ENCODE measurements at places on chromosomes 1 and 21. TPM values are rescaled to one million over a fixed set of nuclear protein-coding genes. Genes with fewer than 3 reads are reported as not detected.

GRCh38 chr1:58968360-58968952, 184.6 kb upstream of the JUN start:
- H3K27me3 ChIP-seq, result no peaks in the 10 kb centered on the region
- DNase-seq, result no peak
- peak overlapping the region; percentile 93 for H3K27ac ChIP-seq
- peaks cover 14% of the 10 kb centered on the region for H3K4me1 ChIP-seq
- H3K4me3 ChIP-seq, result no peak overlapping the region

DNA sequence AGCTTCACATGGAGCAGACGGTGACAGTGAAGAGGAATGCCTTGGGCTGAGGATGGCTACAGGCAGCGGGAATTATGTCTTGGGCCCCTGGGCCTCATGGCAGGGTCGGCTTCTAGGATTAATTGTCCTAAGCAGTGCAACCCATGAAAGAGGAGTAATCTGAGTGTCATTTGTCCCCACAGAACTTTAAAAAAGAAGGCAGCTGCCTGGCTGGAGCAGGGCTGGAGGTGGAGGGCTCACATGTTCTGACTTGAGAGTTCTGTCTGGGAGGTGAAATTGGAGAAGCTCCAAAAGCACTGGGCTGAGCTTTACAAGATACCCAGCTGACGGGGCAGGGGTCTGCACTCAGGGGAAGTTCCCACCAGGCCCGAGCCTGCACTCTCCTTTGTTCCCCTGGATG, 22.6 kb downstream of the CACNA1S start:
- no peak for DNase-seq
- no peaks in the 10 kb centered on the region for H3K27me3 ChIP-seq
- no peak overlapping the region for H3K27ac ChIP-seq
- no peaks in the 10 kb centered on the region for H3K4me1 ChIP-seq

GRCh38 chr1:64328193-64328592, 124.8 kb downstream of the UBE2U start:
- H3K27me3 ChIP-seq, result no peaks in the 10 kb centered on the region
- no peak overlapping the region for H3K4me3 ChIP-seq
- no peaks in the 10 kb centered on the region for H3K36me3 ChIP-seq
- no peak overlapping the region for H3K27ac ChIP-seq
- no peak for DNase-seq

- H3K36me3 ChIP-seq, result peaks cover 19% of the 10 kb centered on the region
- H3K27ac ChIP-seq, result no peak overlapping the region
- H3K27me3 ChIP-seq, result no peaks in the 10 kb centered on the region
- no peaks in the 10 kb centered on the region for H3K4me1 ChIP-seq
- no peak for DNase-seq
These were observed 28.3 kb downstream of the SCP2 start for GRCh38 chr1:52955129-52955970.

DNA sequence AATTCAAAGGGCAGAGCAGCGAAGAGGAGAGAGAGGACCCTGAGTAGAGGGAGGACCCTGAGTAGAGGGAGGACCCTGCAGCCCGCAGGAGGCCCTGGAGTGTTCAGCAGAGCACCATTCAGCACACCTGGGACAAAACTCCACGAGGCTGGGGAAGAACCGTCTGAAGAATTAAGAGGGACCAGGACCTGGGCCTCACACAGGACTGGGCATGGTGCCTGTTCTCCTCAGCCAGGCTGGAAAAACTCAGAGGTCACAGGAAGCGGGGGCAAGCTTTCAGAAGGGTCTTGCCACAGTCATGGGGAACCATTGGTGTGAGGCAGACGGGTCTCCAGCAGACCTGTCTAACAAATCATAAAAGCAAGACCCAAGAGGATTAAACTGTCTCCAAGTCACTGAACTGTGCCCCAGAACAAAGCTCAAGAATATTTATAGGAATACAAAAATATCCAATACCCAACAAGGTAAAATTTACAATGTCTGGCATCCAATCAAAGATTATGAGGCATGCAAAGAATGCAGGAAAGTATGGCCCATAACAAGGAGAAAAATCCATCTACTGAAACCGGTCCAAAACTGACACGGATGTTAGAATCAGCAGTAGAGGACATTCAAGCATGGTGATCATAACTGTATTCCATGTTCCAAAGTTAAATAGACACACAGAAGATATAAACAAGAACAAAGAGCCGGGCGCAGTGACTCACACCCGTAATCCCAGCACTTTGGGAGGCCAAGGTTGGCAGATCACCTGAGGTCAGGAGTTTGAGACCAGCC, 30.6 kb downstream of the MORN1 start:
- H3K27ac ChIP-seq, result no peak overlapping the region
- no peak overlapping the region for H3K4me3 ChIP-seq
- no peak for DNase-seq
- H3K27me3 ChIP-seq, result no peaks in the 10 kb centered on the region
- no peaks in the 10 kb centered on the region for H3K36me3 ChIP-seq

GRCh38 chr1:183676586-183677189, 23.6 kb upstream of the APOBEC4 start:
- no peak overlapping the region for H3K4me3 ChIP-seq
- no peak for DNase-seq
- H3K27ac ChIP-seq, result no peak overlapping the region
- H3K36me3 ChIP-seq, result no peaks in the 10 kb centered on the region

- no peak for DNase-seq
- no peaks in the 10 kb centered on the region for H3K36me3 ChIP-seq
- no peaks in the 10 kb centered on the region for H3K27me3 ChIP-seq
- peaks cover 57% of the 10 kb centered on the region for H3K4me1 ChIP-seq
- peak overlapping the region; percentile 49 for H3K27ac ChIP-seq
These were observed 43.0 kb downstream of the ACOT7 start for GRCh38 chr1:6350416-6351088.

DNA sequence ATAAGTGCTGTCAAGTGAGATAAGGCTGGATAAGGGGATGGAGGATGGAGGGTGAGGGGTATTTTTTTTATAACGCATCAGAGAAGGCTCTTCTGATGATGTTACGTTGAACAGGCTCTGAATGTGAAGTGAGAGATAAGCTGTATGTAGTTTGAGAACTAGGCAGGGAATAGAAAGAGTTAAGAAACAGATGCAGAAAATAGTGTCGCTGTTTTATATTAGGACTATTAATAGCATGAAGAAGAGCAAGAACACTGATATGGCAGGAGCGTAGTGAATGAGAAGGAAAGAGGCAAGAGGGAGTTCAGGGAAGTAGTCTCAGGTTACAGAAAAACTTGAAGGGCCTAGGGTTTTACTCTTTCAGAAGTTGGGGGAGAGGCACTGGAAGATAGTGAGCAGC, 59.8 kb downstream of the GPR88 start:
- H3K27me3 ChIP-seq, result no peaks in the 10 kb centered on the region
- no peaks in the 10 kb centered on the region for H3K36me3 ChIP-seq
- DNase-seq, result no peak
- no peak overlapping the region for H3K27ac ChIP-seq
- H3K4me3 ChIP-seq, result no peak overlapping the region
- H3K4me1 ChIP-seq, result no peaks in the 10 kb centered on the region

DNA sequence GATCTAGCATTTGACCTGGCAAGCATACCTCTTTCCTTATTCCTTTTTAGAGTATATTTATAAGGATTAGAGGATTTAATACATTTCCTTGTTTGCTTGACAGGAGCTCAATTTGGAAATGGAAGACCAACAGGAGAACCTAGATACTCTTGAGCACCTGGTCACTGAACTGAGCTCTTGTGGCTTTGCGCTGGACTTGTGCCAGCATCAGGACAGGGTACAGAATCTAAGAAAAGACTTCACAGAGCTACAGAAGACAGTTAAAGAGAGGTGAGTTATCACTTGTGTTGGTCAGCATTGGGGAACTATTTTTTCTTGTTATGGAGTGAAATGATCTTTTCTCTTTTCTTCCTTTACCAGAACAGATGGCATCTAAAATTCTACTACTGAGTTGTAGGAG, 123.4 kb upstream of the BMP8A start:
- no peak overlapping the region for H3K27ac ChIP-seq
- DNase-seq, result no peak
- H3K4me1 ChIP-seq, result no peaks in the 10 kb centered on the region
- no peaks in the 10 kb centered on the region for H3K27me3 ChIP-seq
- H3K4me3 ChIP-seq, result no peak overlapping the region
- no peaks in the 10 kb centered on the region for H3K36me3 ChIP-seq

- no peaks in the 10 kb centered on the region for H3K27me3 ChIP-seq
- H3K27ac ChIP-seq, result no peak overlapping the region
- peaks cover 8% of the 10 kb centered on the region for H3K4me1 ChIP-seq
- H3K4me3 ChIP-seq, result no peak overlapping the region
- DNase-seq, result no peak
These were observed 142.3 kb downstream of the DNM3 start for GRCh38 chr1:171983584-171983983.

DNA sequence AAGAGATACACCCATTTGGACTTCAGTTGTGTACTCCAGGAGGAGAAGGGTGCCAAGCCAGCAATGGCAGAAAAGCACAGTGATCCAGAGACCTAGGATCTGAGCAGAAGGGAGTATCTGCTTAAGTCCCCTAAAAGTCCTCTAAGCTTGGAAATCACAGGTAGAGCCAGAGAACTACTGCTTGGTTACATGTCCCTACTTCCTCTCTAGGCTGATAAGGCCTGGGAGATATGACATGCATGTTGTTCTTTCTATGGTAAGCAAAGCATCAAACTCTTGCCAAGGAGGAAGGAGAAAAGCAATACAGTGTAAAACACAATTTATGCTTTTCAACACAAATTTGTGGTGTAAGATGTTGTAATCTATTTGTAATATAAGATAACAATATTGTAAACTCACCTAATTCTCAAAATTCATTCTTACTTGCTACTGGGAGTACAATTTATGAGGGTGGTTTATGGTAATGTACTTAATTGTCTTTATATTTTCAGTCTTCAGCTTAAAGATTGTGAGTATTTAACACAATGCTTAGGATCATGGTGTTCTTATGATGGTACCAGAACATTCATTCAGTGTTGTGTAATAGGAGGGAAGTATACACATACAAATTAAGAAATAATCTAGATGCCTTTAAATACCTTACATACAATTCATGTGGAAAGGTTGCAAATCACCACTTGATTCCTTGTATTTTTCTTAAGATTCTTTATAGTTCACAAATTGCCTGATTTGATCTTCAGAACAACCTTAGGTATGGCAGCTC, 49.1 kb upstream of the GNG12 start:
- H3K27me3 ChIP-seq, result no peaks in the 10 kb centered on the region
- H3K4me1 ChIP-seq, result no peaks in the 10 kb centered on the region
- no peak overlapping the region for H3K4me3 ChIP-seq
- no peaks in the 10 kb centered on the region for H3K36me3 ChIP-seq
- no peak overlapping the region for H3K27ac ChIP-seq
- DNase-seq, result no peak

DNA sequence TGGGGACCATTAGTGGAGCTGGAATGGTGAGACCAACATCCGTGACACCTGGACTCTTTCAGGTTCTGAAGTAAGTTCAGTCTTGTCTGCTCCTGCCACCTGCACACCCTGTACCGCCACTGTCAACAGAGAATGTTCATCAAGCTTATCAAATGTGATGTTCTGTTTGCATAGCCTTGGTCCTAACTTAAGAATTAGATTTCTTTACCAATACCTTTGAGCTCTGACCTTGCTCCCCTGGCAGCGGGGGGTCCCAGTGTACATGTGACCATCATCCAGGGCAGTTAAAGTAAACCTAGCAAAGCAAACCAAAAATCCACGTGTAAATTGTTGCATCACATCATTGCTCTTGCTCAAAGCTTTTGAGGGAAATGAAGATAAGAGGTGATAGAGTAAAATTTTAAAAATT, 14.5 kb downstream of the SLC25A33 start:
- no peak overlapping the region for H3K27ac ChIP-seq
- no peak for DNase-seq
- H3K27me3 ChIP-seq, result no peaks in the 10 kb centered on the region
- no peak overlapping the region for H3K4me3 ChIP-seq

DNA sequence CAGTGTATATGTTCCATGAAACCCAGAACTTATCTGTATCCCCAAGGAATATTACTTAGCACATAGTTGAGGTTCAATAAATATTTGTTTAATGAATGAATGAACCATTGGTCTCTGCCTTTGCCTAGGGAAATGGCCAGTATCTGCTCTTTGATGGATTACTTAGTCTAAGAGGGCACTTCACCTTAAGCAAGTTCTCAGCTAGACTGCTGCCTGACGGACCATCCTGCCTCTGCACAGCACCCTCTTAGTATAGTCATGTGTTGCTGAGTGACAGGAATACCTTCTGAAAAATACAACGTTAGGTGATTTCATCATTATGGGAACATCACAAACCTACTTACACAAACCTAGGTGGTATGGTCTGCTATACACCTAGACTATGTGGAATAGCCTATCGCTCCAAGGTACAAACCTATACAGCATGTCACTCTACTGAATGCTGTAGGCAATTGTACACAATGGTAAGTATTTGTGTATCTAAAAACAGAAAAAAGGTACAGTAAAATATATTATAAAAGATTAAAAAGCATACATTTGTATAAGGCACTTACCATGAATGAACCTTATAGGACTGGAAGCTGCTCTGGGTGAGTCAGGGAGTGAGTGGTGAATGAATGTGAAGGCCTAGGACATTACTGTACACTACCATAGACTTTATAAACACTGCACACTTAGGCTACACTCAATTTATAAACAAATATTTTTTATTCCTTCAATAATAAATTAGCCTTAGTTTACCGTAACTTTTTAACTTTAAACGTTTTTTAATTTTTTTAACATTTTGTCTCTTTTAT, 83.7 kb upstream of the LRRC8D start:
- no peak overlapping the region for H3K27ac ChIP-seq
- H3K27me3 ChIP-seq, result no peaks in the 10 kb centered on the region
- H3K36me3 ChIP-seq, result no peaks in the 10 kb centered on the region
- H3K4me3 ChIP-seq, result no peak overlapping the region
- no peaks in the 10 kb centered on the region for H3K4me1 ChIP-seq

DNA sequence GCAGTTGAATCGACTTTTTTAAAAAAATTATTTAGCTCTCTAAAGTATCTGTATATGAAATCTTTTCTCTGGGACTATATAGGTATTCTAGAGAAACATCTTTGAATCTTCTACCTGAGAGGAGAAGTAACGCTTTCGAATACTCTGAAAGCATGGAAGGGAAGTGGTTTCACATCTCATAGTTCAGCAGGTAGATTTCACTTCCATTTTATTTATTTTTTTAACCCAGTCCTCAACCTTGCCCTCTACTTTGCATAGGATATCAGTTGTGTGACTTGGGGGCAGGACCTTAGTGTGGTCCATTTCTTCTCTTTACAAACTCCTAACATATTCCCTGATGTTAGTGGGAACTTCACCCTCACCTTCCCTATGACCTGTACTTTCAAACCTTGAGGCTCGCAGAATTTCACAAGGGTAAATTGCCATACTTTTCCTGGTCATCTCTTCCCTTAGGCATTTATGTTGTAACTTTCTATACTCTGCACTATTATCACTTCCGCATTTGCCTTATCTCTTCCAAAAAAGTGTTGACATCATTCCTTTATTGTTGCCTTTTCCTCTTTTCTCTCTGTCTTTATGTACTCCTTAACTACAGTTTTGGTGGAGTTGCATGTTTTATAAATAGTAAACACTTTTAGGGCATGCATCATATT, 1208.5 kb upstream of the ADGRL4 start:
- no peak for DNase-seq
- H3K27me3 ChIP-seq, result no peaks in the 10 kb centered on the region
- no peak overlapping the region for H3K4me3 ChIP-seq
- H3K4me1 ChIP-seq, result no peaks in the 10 kb centered on the region
- H3K27ac ChIP-seq, result no peak overlapping the region

- peaks cover 23% of the 10 kb centered on the region for H3K4me1 ChIP-seq
- H3K36me3 ChIP-seq, result no peaks in the 10 kb centered on the region
- no peak for DNase-seq
- H3K27ac ChIP-seq, result no peak overlapping the region
- H3K27me3 ChIP-seq, result peaks cover 10% of the 10 kb centered on the region
These were observed 14.2 kb downstream of the KCNAB2 start for GRCh38 chr1:6059866-6060265.

ATP5IF1 gene
- 167 TPM for total RNA-seq

SLC1A7 gene
- 0.57 TPM for total RNA-seq

RPE65 gene
- not detected for total RNA-seq

AADACL4 gene
- total RNA-seq, result not detected

SLC44A5 gene
- total RNA-seq, result 4.9 TPM

FCAMR gene
- total RNA-seq, result not detected

CBR3 gene
- total RNA-seq, result 67.3 TPM

EXTL1 gene
- not detected for total RNA-seq

Data from esophagus squamous epithelium (tissue), 5 donors.